CD4-positive, alpha-beta T cell treated with Interleukin-6 for 4 hours (primary cell): ENCODE measurements at places on chromosomes 6 and 20.

- no peak for DNase-seq
Observed at GRCh38 chr6:35078226-35078850, 62.8 kb downstream of the TCP11 start.

DNA sequence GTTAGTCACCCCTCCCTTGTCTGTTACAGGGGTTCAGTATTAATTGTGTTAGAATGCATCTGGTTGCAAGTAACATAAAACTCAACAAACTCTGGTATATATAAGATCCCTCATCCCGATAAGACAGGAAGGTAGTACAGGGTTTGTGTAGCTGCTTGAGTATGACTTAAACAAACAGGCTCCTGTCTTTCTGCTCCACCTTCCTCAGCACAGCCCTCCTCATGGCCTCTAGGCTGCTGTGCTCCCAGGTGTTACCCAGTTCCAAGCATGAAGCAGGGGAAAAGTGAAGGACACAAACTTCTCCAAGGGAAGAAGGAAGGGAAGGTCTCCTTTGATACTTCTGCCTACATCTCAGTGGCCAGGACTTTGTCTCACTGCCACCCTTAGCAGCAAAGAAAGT is 1.4 kb upstream of the RALGAPB start:
- no peak for DNase-seq

- no peak for DNase-seq
Observed at GRCh38 chr6:131784561-131784960, 23.3 kb upstream of the ENPP1 start.

DNA sequence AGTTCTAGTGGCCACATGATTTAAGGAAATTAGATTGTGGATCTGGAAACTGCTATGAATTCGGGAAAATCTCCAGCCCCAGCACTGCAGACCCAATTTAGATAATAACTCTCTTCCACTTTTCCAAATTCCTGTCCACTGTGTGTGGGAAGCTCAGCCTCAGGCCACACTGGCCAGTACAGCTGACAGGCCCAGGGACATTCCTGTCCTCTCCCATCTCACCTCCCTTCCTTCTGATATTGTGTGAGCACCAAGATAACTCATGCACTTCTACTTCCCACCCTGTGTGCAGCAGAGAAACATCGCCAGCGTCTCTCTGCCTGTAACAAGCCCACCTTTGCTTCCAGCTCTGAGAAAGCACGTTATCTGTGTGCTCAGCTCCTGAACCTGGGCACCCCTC is 145.1 kb upstream of the RREB1 start:
- no peak for DNase-seq

GRCh38 chr20:8305449-8305978 is 173.4 kb downstream of the PLCB1 start:
- DNase-seq, result peak; percentile 76

- DNase-seq, result no peak
Observed at GRCh38 chr20:15496501-15497039, 1076.7 kb downstream of the KIF16B start.

- no peak for DNase-seq
Observed at GRCh38 chr20:62745952-62746288, 37.3 kb downstream of the NTSR1 start.

- DNase-seq, result no peak
Observed at GRCh38 chr6:47836046-47836445, 54.2 kb downstream of the OPN5 start.

GRCh38 chr6:148628251-148628650 is 118.6 kb upstream of the UST start:
- DNase-seq, result no peak

GRCh38 chr6:76702187-76702586 is 629.7 kb upstream of the IMPG1 start:
- DNase-seq, result no peak

GRCh38 chr20:50533061-50533460 is 22.9 kb downstream of the PTPN1 start:
- DNase-seq, result no peak

GRCh38 chr6:11273406-11274065 is 41.1 kb upstream of the NEDD9 start:
- no peak for DNase-seq

DNA sequence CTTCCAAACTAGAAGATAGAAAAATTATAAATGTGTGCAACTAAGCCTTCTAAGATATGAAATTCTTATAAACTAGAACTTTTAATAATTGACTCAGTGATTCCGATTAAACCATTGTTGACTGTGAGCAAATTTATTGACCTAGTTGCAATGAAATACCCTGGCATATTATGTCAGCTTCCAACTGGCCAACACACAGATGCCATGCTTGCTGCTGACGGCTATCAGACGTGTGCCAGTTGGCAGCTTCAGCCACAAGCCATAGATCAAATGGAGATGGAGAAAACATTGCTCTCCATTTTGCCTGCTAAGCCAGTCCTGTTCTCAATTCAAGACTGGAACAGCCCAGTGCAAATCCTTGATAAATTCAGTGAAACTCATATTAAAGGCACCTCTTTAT is 101.7 kb upstream of the HDGFL1 start:
- no peak for DNase-seq

- no peak for DNase-seq
Observed at GRCh38 chr6:90100059-90100665, 196.5 kb downstream of the BACH2 start.

- no peak for DNase-seq
Observed at GRCh38 chr6:127298475-127298874, 31.8 kb downstream of the RNF146 start.

DNA sequence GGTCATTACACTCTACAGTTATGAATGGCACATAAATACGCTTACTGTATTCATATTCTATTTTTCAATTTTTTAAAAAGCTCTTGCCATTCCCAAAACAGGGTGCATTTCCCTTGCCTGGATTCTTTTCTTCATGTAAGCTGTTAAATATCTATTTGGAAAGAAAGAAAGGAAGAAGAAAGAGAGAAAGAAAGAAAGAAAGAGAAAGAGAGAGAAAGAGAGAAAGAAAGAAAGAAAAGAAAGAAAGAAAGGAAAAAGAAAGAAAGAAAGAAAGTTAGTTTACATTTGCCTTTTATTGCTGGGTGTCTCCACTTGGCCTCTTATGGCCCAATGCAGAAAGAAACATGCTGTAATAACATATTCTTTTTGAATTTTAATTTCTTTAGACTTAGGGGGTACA is 165.9 kb upstream of the ATXN1 start:
- DNase-seq, result no peak

- no peak for DNase-seq
Observed at GRCh38 chr6:156511570-156511969, 265.6 kb upstream of the ARID1B start.

DNA sequence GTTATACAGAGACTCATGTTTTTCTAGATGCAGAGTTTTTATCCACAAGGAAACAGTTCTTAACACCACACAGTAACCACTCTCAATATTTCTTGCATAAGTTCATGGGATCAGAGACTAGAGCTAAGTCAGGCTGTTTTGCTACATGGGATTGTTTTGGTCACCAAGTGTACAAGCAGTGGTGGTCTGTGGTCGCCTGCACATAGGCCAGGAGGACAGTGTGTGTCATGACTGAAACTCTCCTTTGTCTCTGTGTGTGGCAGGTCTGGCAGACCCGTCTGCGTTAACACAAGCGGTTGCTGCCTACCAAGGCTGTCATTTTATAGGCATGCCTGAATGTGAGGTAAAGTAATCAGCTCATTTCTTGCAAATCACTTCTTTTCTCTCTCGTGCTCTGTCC is 18.9 kb downstream of the WRNIP1 start:
- no peak for DNase-seq

GRCh38 chr6:115443825-115444478 is 616.7 kb downstream of the FRK start:
- no peak for DNase-seq

DNA sequence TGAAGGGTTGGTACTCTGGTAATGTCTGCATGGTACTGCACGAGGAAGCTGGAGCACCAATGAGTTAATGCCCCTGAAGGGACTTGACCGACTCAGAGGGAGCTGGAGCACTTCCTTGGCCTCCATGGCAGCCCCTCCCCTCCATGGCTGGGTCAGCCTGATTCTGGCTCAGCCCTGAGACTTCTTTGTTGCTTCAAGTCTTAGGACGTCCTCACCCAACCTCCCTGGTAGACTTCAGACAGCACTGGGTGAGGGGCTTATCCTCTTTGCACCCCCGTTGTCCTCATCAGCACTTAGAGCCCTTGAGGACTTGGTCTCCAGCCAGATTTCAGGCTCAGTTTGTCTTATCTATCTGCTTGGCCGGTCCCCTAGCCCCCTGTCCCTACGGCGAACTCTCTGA is 16.4 kb upstream of the TAGAP start:
- no peak for DNase-seq

DNA sequence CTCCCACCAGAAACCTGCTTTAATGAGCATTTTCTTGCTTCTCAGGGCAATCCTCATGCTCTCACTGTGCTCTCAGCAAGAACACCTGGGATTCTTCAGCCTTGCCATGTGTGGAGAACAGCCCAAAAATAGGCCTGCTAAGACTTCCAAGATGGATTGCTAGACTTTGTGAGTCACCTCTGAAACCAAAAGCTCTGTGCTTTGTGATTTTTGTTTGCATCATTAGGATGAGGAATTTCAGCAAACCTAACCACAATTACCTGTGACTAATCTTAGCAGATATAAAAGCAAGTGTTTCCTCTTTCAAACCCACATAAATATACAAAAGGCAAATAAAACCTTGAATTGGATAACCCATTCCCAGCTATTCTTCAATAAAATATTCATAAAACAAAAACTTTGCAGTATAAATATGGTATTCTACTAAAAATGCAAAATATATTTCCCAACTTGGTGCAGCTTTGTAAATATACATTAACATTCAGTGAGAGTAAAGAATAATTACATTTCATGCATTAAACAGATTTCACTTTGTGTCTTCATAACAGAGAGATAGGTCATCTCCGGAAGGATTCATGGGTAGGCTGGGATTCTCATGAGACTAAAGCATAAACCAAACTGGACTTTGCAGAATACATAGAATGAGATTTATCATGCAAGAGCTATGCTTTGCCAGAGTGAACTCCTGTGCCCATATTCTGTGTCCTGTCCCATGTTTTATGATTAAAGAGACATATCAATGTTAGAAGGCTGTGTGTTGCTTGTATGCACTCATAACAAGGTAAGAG is 33.5 kb downstream of the TPBG start:
- no peak for DNase-seq

DNA sequence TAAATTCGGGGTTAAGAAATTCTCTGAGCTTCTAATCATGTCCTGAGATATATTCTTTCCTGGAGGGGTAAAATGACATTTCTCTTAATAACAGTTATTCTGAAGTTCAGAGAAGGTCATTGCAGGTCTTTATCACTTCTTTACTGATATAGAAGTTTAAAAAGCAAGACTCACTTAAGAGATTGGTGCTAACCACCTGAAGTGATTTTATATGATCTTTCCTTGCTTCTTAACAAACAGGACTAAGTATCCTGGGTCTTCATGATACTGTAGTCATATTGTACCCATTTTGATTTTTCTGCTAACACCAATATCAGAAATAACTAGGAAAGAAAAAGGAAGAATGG is 39.3 kb upstream of the PRDM1 start:
- DNase-seq, result no peak

DNA sequence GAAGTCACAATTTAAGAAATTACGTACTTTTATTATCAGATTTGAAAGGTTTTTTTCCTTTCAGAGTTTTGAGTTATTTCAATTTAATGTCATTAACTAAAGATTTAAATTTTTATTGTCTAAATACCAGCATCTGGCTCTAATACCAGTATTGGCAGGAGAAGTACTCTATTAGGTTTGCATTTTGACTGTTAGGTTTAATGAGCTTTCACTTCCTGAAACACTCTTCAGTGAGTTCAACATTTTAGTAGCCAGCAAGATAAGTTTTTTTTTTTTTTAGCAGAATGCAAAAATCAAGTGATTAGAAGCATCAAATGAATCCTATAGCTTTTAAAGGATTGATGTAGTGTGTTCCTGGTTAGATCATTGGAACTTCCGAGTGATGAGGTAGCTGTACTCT is 34.0 kb upstream of the SCGN start:
- no peak for DNase-seq

DNA sequence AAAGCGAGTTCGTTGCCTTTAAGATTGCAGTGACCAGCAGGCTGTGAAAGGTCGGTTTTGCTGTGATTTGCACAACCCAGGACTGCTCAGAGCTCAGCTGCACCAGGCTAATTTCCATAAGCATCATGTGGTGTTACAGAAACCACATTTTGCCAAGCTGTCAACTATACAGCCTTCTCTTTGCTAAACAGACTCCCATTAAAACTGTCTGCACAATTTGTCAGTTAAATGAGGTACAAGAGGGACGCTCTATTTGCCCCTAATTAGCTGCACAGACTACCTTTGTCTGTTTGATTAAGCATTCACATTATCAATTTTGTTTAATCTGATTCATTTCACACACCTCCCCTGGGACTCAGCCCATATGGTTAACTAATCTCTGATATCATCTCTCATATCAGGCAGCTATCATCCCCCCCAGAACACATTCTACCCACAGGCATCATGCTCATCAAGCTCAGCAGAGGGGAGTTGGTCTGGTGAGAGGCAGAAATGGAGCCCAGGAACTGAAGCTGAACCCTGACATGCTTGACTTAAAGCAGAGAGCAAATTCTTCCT is 62.1 kb downstream of the OLIG3 start:
- no peak for DNase-seq

DNA sequence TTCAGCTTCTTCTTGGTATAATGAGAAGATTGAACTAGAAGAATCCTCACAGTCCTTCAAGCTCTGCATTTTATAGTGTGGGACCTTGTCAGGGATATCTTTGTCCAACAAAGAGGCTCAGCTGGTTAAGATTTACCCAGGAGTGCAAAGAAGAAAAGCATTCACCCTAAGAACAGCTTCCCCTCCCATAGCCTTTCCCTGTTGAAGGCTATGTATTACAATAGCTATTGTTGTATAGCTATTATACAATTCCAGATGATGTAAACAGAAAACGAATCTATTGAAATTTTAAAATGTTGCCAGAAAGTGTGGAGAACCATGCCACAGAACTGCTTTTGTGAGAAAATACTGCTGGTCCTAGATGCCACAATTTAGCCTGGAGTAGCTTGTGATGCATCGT is 85.5 kb upstream of the CNKSR3 start:
- DNase-seq, result no peak

DNA sequence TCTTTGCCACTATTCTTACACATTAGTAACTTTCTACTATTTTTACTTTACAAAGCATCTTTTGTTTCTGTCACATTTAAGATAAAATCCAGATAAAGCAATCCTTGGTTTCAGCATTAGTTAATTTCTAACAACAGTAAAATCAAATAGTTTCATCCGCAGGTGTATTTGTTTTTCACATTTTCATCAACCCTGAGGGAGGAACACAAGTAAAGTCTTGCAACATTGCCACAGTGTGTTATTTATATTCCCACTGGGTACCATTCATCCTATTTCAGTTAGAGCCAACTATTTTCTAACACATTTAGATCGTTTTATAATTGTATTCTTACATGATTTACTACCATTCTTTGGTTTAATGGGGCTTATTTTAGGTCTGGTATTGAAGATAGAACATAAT is 908.7 kb upstream of the CITED2 start:
- DNase-seq, result no peak

- no peak for DNase-seq
Observed at GRCh38 chr6:163960128-163960527, 545.6 kb downstream of the QKI start.

- DNase-seq, result no peak
Observed at GRCh38 chr6:71287038-71287437, 1.6 kb upstream of the OGFRL1 start.

GRCh38 chr20:45067558-45067957 is 33.4 kb downstream of the KCNS1 start:
- DNase-seq, result no peak
